MG63 (cell line): ENCODE measurements at places on chromosomes 2 and 18.
A peak's percentile ranks its signal among the peaks of the same experiment; 100 is the strongest.

- no peak for DNase-seq
Measured at GRCh38 chr2:155026651-155027174, 328.2 kb downstream of the KCNJ3 start.

- DNase-seq, result peak; percentile 24
Measured at GRCh38 chr18:3350566-3351527, 88.9 kb downstream of the MYL12B start.

- no peak for DNase-seq
Measured at GRCh38 chr2:127705391-127706065, 4.2 kb downstream of the SFT2D3 start.

GRCh38 chr2:172667581-172668325, 67.9 kb upstream of the RAPGEF4 start:
- DNase-seq, result no peak
